ENCODE measurements at places on chromosomes 7 and 10.
A peak's percentile ranks its signal among the peaks of the same experiment; 100 is the strongest.

DNA sequence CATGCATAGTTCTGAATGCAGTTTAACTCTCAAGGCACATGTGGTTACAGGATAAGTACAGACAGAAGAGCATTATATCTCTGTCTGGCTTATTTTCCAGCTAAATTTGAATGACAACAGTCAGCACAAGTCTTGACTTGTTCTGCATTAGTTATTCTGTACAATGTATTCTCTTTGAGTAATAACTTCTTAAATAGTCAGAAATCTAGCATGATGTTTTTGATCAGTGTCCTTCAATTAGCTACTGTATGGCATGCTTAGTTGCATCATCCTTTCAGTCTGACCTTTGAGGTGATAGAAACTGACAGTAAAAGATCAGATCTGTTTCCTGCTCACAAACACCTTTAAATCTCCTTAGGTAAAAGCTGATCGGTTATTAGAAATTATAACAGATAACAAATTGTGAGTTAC is 118.1 kb downstream of the ARL4A start:
- DNase-seq = no peak

DNA sequence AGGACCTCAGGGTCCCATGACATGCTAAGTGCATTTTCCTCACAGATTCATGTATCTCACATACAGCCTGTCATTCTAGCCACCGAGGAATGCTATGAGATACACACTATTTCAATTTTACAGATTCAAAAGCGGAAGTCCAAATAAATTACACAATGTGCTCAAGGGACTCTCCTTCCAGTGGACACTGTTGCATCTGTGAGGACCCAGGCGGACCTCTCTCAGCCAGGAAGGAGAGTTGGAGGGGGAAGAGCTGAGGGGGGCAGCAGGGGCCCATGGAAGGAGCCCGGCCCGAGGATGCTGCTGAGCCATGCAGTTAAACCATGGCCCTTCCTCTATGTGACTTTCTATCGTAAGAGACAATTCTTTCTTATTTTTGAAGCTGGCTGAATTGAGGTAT is 93.6 kb downstream of the VOPP1 start:
- no peak for DNase-seq

- DNase-seq = peak; percentile 67
These were observed 1.1 kb downstream of the HNRNPA2B1 start for GRCh38 chr7:26199301-26200037.

GRCh38 chr7:105990727-105991453 is 27.8 kb downstream of the CDHR3 start:
- DNase-seq = no peak

GRCh38 chr10:111758593-111758992 is 425.0 kb downstream of the GPAM start:
- DNase-seq = no peak

- DNase-seq = no peak
These were observed 1075.3 kb downstream of the XPNPEP1 start for GRCh38 chr10:108848046-108848445.

DNA sequence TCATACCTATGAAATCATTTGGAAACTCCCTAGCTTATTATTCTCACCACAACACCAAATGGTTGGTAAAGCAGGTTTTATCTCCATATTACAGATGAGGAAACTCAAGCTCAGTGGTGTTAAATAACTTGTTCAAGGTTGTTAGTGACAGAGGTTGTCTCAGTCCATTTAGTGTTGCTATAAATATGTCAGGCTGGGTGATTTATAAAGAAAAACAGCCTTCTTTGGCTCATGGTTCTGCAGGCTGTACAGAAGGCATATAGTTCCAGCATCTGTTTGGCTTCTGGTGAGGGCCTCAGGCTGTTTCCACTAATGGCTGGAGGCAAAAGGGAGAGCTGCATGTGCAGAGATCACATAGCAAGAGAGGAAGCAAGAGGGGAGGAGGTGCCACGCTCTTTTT is 96.6 kb downstream of the ZNF438 start:
- no peak for DNase-seq

DNA sequence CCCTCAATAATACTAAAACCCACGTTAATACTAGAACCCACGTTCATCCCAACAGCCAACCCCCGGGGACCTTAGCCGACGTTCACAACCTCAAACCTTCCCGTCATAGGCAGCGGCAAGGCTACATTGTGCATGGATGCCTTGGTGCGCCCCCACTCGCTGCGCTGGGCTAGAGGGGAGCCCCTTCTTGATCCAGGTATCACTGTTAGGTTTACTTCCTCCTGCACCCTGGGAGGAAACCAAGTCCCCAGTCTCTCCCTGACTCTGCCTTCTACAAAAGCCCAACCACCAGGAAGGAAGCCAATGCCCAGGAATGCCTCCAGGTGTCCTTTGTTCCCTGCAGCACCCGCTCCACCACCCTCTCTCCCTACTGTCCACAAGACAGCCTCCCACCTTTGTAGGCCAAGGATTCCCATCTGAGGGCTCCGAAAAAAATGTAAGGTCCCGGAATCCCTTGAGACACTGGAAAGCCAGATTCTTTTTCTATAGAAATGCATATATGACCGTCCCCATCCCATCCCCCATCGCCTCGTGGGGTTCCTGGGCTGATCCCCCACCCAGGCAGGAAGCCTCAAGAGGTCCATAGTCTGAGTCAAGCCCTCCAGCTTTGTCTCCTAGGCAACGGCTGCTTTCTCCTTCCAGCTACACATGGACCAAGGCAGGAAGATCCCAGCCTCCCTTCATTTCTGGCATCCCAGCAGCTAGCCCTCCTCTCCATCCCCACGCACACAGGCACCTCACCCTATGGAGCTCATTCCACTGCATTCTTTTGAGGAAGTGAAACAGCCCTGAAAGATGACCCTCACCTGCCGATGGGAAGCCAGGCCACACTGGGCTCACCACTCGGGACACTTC is 25.2 kb downstream of the CTBP2 start:
- DNase-seq = no peak

GRCh38 chr10:106661133-106661766 is 503.3 kb downstream of the SORCS1 start:
- no peak for DNase-seq

- DNase-seq = no peak
These were observed 128.9 kb downstream of the PLXDC2 start for GRCh38 chr10:19944911-19945663.

GRCh38 chr7:22356701-22357310 is at the start of gene RAPGEF5:
RAPGEF5 (minus strand) TSS chr7:22357154; CDS start chr7:22357060, 94 bp downstream.
- DNase-seq = no peak

DNA sequence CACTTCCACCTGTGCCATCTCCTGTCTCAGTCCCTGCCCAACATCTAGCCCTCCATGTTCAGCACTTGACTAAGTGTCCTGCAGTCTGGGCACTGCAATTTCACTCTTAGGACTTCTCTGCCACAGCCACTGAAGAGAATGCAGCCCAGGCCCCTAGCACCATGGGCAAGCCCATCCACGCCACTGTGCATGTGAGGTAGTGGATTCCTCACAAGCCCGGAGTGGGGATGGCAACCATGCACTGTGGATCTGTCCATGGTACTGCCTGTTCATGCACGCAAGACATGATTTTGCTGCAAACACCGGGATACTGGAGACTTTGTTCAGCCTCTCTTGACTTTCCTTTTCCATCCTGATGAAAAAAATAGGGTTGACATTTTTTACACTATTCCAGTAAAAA is 12.3 kb downstream of the DDC start:
- DNase-seq = no peak

Data from stimulated activated CD4-positive, alpha-beta T cell treated with anti-CD3 and anti-CD28 coated beads, Interleukin-2, amount 100 ng/mL, for 24 hours (primary cell).